ENCODE measurements at places on chromosomes 12 and 14.
A peak's percentile ranks its signal among the peaks of the same experiment; 100 is the strongest.

GRCh38 chr14:93962701-93963601, 13.4 kb downstream of the ASB2 start:
- DNase-seq = no peak

GRCh38 chr12:69880571-69880970, 55.5 kb downstream of the MYRFL start:
- no peak for DNase-seq

GRCh38 chr12:67594888-67595287, 53.7 kb upstream of the DYRK2 start:
- DNase-seq = no peak

- no peak for DNase-seq
These were observed 13.9 kb upstream of the ATP2A2 start for GRCh38 chr12:110266980-110267620.

- DNase-seq = no peak
These were observed 3.5 kb upstream of the NFE2 start for GRCh38 chr12:54304187-54304810.

DNA sequence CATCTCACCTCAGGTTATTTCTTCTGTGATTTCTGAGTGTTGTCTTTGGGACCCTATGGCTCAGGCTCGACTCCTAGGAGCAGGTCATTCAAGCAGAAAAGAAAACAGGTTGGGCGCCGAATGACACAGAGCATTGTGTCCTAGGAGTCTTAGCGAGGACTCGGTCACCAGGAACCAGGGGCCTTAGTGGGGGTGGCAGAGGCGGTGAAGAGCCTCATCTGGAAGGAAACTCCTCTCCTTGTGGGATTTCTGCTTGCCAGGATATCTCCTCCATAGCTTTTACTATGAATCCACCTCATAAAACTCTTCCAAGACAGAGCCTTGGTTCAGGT, 630 bp downstream of the PLEKHH1 start:
- no peak for DNase-seq

- no peak for DNase-seq
These were observed 48.5 kb downstream of the CDC42BPB start for GRCh38 chr14:103008768-103009357.

DNA sequence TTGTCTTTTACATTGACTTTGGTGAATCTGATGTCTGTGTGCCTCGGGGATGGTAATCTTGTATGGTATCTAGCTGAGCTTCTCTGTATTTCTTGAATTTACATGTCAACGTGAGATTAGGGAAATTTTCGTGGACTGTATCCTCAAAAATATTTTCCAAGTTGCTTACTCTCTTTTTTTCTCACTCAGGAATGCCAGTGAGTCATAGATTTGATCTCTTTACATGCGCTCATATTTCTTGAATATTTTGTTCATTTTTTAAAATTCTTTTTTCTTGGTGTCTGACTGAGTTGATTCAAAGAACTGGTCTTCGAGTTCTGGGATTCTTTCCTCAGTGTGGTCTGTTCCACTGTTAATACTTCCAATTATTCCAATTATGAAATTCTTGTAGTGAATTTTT, 207.7 kb downstream of the RAD51B start:
- no peak for DNase-seq

DNA sequence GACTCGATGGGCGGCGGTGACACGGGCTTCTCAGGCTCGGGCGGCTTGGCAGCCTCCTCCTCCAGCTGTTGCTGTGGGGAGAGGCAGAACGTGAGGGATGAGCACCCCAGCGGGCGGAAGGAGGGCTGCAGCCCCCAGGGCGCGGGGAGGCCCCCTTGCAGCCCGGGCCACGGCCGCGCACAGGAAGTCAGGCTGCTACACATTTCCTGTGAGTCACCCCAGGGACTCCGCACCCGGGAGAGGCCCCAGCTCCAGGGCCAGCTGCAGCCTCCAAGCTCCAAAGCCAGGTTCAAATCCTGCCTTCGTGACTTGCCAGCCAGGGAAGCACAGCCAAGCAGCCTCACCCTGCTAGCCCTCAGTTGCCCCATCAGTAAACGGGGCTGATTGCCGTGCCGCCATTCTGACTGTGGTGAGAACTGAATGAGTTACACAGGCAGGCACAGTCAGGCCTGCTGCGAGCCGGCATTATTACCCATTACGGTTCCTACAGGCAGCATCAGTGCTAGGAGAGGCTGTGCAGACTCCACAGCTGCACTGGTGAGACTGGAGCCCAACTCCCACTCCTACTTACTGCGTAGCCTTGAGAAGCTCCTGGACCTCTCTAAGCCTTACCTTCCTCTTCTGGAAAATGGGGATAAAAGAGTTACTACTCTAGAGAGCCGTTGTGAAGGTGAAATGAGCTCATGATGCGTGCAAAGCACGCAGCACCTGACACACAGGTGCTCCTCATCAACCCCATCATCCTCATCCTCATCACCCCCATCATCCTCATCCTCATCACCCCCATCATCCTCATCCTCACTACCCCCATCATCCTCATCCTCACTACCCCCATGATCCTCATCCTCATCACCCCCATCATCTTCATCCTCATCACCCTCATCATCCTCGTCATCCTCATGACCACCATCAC, 100.9 kb downstream of the NCOR2 start:
- DNase-seq = peak; percentile 82

DNA sequence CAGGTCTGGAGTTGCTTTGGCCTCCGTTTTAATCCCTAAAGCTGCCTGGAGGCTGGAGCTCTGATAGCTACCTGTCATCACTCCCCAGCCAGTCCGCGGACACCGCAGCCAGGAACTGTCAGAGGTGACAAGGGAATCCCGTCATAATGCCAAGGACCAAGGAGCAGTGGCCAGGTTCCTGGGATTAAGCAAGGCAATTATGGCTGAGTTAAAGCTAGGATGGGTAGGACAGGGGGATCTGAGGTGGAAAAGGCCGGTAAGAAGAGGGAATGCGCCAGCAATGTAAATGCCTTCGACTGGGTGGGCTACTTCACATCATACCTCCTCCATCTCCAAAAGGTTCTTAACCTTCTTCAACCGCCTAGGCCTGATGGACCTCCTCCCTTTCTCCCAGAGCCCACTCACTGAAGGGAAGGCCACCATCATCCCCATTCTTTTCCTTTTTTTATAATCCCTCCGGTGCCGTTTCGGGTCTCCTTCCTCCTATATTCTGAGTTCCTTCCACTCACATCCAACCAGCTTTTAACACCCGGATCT, 1.9 kb downstream of the PPP1R3E start:
- DNase-seq = no peak

GRCh38 chr12:111570084-111570961, 28.8 kb downstream of the ATXN2 start:
- DNase-seq = no peak

- no peak for DNase-seq
These were observed 105.9 kb downstream of the PRMT8 start for GRCh38 chr12:3596703-3597415.

DNA sequence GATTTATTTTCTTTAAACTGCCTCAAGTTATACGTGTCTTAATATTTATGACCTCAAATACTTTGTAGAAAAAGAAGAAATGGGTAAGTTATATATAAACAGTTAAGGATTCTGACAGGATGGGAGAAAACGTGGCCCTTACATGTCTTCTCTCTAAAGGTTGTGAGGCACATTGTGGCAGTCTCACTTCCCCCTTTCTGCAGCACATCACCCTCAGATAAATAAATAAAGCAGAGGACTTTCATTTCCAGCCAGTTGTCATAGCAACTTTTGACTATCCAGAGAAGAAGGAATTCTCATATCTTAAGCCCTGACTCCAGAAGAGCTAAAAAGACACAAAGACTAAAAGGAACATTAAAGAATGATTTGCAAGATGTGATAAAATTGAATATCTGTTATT, 28.8 kb upstream of the CEP83 start:
- DNase-seq = no peak

DNA sequence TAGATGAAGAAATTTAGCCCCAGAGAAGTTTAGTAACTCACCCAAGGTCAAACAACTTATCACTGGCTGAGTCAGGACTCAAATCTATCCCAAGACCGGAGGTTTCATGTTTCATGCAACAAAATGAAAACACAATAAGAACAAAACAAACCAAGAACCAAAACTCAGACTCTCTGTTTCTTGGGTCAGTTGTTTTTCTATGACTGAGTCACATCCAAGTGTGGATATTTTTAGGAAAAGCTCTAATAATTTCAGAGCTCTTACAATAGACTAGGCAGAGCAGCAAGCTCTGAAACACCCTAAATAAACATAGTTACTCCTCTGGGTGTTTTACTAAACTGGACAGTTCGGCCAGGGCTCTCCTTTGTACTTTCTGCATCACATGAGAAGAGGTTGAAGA, 87.6 kb upstream of the PRB2 start:
- DNase-seq = no peak

- no peak for DNase-seq
These were observed 139.4 kb upstream of the HMGA2 start for GRCh38 chr12:65684906-65685305.

- DNase-seq = no peak
These were observed 9.6 kb downstream of the FAIM2 start for GRCh38 chr12:49893753-49894750.

- DNase-seq = no peak
These were observed 267 bp downstream of the CFAP251 start for GRCh38 chr12:121918679-121919038.

- DNase-seq = no peak
These were observed 787.3 kb downstream of the VRK1 start for GRCh38 chr14:97584528-97584927.

DNA sequence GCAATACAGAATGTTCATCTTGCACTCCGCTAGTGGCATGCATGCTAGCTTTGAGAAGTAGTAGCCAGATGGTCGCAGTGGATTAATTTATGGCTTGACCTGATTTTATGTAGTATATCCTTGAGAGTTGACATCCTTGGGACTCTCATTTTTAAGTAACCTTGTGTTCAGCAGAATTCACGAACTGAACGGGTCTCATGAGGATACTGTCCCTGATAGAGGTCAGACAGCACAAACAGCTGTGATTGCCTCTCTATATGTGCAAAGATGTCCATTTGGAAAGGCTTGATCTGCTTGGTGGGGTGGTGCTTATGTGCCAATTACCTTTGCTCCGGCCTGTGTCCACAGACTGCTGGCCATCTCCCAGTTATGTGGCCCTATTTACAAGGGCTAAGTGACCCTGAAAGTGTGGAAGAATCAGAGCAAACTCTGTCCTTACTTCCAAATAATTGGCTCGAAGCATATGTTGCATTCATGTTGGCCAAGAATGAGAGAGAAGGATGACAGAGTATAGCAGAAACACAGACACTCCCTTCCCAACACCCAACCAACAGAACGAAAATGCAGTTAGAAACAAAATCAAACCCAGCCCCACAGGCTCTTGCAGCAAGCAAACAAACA, 167.1 kb downstream of the CRADD start:
- DNase-seq = no peak

DNA sequence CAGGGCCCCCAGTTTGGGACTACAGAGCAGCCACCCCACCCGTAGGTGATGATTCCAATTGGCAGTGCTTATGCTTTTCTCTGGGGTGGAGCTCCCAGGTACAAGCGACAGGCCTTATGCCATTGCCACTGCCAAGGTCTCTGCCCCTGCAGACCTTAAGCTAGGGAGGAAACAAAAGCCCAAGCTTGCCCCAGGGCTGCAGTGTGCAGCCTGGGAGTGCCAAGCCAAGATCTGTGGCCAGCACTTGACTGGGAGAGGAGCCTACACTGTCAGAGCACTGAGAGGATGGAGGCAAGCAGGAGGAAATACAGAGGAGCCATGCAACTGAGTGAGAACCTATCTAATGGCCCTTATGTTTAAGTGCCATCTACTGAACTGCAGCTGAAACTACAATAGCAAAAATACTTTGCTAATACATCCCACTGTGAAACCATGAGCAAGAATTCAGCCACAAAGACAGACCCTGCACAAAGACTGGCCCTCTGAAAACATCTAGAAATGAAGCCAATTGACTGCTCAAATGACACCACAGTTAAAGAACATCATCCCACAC, 17.7 kb upstream of the ASCL1 start:
- no peak for DNase-seq

DNA sequence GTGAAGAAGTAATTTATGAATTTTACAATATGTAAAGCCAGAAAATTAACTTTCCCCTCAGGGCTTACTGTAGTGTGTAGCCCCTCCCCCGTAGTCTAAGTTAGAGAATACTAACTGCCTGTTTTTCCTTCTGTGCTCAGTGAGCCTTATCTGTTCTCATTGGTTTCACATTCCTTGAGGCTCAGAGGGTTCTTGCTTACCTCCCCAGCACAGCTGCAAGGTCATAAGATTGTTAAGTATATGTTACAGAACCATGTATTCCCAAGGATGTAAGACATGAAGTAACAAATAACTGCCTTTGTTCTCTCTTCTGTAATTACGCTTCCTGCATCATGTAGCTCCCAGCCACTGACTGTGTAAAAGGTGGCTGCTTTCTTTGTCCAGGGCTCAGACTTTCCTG, 1351.1 kb downstream of the TMEM121 start:
- DNase-seq = no peak

- DNase-seq = no peak
These were observed 549 bp downstream of the GPHN start for GRCh38 chr14:66508547-66508845.

DNA sequence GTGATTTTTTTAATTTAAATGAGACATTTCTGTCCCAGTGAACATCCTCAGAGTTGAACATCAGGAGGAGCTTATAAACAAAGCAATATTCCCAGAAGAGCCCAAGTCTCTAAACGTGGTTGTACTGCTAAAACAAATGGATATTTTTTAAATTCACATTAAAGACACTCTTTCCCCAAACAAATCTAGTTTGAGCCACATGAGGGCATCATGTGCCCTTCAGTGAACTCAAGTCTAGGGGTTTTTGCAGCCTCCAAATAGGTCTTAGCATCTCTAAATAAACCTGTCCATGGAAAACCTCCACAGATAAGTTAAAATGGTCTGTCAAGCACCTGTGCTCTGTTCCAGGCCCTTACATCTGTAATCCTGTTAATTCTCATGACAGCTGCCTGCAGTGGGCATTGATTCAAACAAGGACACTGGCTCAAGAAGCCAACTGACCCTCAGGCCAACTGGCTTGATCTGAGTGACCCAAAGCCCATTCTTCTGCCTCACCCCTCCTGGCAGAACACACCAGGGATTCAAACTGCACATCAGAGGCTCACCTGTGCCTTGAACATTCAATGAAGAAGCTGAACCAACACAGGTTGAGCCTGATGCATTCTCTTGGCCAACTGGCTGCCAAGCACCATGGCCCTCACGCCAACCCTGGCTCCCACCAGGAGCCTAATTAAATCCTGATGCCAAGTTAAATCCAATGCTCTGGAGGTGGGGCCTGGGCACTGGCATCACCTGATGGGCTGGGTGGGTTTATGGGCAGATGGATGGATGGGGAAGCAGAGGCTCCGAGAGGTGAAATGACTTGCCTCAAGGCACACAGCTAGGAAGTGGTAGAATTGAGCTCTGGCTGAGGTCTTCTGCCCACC, 8.6 kb downstream of the ISCU start:
- DNase-seq = no peak

DNA sequence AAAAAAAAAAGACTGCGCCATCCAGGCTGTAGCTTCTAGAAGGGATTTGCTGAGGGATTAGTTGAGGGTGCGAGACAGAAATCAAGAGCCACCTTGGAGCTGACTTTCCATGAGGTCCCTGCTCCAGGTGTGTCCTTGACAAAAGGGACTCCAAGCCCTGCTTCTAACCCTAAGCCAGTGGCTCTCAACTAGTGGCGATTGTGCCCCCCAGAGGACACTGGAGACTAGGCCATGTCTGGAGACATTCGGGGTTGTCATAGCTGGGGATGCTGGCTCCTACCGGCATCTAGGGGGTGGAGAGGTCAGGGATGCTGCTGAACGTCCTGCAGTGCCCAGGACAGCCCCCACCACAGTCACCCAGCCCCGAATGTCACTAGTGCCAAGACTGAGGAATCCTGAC, 40.6 kb downstream of the SPRING1 start:
- no peak for DNase-seq

- DNase-seq = no peak
These were observed 99.9 kb downstream of the IPO8 start for GRCh38 chr12:30595742-30596141.

- DNase-seq = no peak
These were observed 56.3 kb downstream of the ABCC9 start for GRCh38 chr12:21884936-21885335.
